Cerebellar nuclear complex (tissue), 1 donor: ENCODE measurements at places on chromosomes 4 and X.

- no peak for DNase-seq
Measured at GRCh38 chr4:159232465-159233106, 129.7 kb downstream of the RAPGEF2 start.

DNA sequence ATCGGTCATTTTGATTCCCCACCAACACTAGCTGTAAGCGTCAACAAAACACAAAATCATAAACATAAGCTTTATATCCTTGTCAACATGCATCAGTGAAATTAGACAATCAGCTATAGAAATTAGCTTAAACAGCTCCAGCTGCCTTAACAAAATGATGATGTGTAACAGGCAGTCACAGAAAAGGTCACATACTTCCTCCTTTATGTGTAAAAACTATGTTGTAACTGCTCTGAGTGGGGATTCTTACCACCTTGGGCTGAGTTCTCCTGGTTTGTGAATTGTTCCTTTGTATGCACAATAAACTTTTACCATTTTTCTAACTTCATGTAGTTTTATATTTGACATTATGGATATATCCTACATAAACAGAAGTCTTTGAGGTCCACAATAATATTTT lies 73.9 kb upstream of the MAP9 start:
- no peak for DNase-seq

GRCh38 chrX:75603833-75604232 lies 81.0 kb upstream of the ZDHHC15 start:
- peak; percentile 1 for DNase-seq

GRCh38 chrX:149845385-149845784 lies 35.6 kb upstream of the MAGEA8 start:
- no peak for DNase-seq

- DNase-seq = no peak
Measured at GRCh38 chr4:74618659-74619058, 173.7 kb downstream of the AREG start.

DNA sequence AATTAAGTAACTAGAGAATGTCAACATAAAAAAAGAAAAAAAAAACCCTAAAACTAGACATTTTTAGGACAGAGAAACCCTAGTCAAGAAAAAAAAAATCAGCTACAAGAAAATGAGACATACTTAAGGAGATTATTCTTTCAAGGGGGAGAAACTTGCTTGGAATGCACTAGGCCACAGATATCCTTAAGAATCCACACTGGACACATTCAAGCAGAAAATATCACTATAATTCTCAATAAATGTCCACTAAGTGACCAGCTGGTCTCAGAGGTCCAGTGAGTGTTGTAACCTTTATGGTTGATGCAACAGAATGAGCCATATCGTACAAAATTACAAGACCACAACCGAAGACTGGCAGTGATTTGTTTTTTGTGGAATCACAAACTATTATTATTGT lies 15.6 kb upstream of the IBSP start:
- DNase-seq = no peak

- no peak for DNase-seq
Measured at GRCh38 chrX:16771483-16772398, 14.5 kb upstream of the TXLNG start.

DNA sequence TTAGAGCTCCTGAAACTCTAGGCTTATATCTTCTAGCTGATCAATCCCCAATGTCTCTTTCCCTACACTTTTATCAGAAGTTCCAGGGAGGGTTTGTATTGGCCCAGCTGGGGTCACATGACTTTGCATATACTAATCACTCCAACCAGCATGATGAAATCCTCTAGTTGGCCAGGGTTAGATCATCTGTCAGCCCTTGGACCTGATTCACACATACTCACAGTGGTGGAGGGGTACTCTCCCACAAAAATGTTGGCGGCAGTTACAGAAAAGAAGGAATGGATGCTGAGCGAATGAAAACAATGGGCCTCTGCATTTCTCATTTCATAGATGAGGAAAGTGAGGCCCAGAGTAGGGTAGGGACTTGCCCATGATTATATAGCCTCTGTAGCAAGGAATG lies 151.1 kb downstream of the PJA1 start:
- DNase-seq = no peak

GRCh38 chr4:141957416-141957815 lies 321.0 kb downstream of the IL15 start:
- DNase-seq = no peak

DNA sequence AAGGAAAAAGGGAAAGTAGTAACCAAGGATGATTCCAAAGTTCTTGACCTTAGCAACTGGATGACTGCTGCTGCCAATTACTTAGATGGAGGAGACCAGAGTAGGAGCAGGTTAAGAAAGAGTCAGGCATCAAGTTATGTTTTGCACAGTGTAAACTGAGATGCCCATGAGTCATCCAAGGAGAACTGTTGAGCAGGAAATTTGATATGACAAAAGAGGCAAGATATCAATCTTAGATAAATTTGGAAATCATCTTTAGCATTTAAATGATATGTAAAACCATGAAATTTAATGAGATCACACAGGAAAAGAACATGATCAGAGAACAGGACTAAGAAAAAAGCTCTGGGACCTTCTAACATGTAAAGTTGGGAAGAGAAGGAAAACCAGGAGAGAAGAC lies 361.3 kb downstream of the OPHN1 start:
- DNase-seq = no peak

DNA sequence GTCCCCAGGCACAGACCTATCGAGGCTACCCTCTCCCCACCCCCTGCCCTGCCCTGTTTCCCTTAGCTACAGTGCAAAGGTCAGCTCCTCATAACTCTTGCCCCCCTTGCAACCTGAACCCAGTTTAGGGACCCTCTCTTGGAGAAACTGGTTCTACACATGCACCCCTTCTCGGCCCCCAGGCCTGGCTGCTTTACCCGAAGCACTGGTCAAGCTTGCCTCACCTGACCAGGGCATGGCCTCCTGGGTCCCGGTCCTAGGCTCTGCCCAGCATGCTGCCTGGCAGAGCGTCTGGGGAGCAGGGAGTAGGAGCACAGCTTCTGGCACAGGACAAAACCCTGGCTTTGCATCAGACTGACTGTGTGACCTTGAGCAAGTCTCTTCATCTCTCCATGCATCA lies 28.0 kb downstream of the ZNF185 start:
- DNase-seq = no peak

- no peak for DNase-seq
Measured at GRCh38 chr4:26105815-26106699, 192.0 kb downstream of the SMIM20 start.

- no peak for DNase-seq
Measured at GRCh38 chrX:17737986-17738713, 857 bp downstream of the SCML1 start.

- DNase-seq = no peak
Measured at GRCh38 chr4:88137112-88137511, 21.3 kb downstream of the ABCG2 start.

DNA sequence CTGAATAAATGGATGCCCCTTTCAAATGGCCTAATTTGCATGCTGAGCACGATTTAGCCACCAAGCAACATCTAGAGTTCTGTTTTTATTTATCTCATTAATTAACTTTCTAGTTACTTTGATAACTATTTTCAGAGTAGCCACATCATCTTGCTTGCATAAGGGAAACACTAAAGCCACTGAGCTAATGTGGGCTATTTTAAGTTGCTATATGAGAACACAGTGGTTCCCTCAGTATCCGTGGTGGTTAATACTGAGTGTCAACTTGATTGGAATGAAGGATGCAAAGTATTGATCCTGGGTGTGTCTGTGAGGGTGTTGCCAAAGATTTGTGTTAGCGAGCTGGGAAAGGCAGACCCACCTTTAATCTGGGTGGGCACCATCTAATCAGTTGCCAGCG lies 25.4 kb upstream of the HPSE start:
- DNase-seq = no peak

DNA sequence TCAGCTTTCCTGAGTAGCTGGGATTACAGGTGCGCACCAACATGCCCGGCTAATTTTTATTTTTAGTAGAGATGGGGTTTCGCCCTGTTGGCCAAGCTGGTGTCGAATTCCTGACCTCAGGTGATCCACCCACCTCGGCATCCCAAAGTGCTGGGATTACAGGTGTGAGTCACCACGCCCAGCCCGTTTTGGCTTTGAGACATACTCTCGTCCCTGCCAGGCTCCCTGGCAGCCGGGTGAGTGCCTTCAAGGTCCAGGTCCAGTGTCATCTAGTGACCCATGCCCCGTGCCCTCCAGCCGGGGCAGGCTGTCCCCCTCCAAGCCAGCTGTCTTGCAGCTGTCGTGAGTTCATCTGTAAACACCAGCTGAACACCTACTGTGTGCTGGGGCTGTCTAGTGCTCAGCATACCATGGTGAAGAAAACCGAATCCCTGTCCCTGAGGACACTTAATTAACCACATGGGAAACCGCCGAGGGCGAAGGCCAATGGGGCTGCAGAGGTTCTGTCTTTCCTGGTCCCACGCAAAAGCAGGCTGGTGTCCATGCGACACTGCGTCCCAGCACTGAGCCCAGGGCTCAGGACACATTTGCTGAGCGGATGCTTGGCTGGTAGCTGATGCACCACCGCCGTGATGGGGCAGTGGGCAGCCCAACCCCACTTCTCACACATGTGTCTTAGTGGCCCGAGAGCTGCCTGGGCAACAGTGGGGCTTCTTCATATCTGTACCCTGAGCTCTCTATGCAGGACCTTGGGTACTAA lies 21.9 kb downstream of the NSG1 start:
- no peak for DNase-seq

- DNase-seq = no peak
Measured at GRCh38 chr4:71550220-71551165, 211.7 kb downstream of the SLC4A4 start.

DNA sequence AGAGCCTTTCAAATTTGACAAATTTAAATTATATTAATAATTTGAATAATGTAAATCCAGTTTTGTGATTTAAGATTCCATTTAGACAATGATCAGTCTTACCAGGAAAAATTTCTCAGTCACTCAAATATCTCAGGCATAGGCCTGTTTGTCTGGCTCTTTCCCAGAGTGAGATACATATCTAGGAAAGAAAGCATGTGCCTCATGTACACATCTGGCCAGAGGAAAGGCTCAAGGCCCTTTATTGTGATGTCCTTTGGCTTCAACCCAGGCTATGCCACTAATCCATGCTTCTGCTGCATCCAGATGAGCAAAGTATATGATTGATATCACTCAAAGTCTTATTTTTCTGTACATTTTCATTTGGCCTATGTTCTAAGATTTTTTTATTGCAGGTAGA lies 473.3 kb upstream of the ADGRL3 start:
- no peak for DNase-seq

GRCh38 chr4:153205757-153206156 lies 1.5 kb downstream of the TRIM2 start:
- DNase-seq = no peak

GRCh38 chr4:145557720-145558119 lies 61.5 kb upstream of the MMAA start:
- DNase-seq = no peak

DNA sequence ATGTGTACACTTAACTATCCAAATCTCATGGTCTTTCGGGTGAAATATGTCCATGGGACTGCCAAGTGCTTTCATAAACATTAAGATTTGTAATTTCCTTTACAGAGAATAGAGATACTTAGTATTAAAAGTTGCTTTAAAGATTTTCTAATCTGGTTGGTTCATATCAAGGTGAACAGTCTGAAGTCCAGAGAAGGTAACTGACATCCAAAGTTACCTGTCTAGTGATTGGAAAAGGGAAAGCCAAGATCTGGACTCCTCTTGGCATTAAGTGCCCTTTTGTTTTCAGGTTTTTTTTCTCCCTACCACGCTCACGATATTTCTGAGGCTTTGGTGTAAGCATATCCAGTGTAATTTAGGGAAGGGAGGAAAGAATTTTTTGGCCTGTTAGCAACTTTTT lies 5.0 kb downstream of the SMAD1 start:
- DNase-seq = no peak

- no peak for DNase-seq
Measured at GRCh38 chr4:55407764-55408163, 12.0 kb downstream of the TMEM165 start.

DNA sequence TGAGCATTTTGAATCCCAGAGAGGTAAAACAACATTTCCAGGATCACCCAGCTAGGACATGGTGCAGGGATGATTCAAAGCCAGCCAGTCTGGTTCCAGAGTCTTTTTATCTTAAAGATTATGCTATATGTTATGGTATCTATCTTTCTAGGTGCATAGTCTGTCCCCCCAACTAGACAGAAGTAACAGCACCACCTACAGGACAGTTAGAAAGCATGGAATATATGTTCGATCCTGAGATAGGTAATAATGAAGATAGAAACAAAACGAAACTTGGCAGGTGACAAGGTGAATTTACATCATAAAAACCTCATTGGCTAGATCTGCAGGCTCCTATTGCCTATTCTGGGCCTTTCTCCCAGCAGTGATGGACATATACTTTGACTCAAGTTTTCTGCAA lies 723.2 kb downstream of the SMARCA1 start:
- no peak for DNase-seq

DNA sequence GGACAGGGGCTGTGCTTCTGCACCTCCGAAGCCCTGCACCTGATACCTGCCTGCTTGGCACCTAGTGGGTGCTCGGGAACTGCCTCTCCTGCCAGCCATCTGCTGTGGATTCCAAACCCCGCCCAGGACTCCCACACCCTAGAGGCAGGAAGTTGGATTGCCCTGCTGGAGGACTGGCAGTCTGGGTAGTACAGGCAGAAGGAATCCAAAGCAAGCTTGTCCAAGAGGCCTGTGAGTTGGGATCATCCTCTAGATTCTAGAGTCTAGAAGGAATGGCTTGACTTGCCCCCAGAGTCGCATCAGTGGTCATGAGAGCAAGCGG lies 64.6 kb upstream of the MTM1 start:
- no peak for DNase-seq

- DNase-seq = no peak
Measured at GRCh38 chr4:36235306-36235705, 9.0 kb downstream of the ARAP2 start.

DNA sequence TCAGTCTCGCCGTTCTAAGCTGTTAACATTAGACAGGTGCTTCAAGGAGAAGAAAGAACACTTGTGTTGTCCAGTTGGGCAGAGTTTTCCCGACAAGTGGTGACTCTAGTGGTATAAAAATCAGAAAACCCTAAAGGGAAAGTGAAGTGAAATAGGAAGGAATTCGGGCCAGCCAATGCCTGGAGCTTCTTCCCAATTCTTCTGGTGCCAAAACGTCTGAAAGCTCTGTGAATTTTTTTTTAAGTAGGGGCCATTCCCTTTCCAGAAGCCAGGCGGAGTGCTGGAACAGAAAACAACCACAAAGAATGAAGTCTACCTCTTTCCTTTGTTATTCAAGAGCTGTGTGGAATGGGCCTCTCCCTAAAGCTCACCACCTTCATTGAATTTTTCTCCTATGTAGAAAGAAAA lies 43.1 kb upstream of the PPARGC1A start:
- DNase-seq = no peak

DNA sequence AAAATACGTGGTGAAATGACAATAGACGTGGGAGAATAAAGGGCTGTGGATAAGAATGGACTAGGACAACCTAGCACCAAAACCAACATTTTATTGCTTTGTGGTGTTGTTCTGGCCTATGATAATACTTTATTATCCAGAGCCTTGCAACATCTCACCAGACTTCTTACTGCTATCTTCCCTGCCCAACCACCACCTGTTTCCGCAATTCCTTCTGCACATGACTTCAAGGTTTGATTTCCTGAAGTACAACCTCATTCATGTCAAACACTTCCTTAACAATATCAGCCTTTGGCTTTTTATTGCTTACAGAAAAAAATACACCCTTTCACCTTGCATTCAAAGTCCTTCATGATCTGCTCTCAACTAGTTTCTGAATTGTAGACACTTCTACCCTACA lies 84.8 kb downstream of the RTL3 start:
- no peak for DNase-seq
